ENCODE measurements at places on chromosomes 2 and 18.

DNA sequence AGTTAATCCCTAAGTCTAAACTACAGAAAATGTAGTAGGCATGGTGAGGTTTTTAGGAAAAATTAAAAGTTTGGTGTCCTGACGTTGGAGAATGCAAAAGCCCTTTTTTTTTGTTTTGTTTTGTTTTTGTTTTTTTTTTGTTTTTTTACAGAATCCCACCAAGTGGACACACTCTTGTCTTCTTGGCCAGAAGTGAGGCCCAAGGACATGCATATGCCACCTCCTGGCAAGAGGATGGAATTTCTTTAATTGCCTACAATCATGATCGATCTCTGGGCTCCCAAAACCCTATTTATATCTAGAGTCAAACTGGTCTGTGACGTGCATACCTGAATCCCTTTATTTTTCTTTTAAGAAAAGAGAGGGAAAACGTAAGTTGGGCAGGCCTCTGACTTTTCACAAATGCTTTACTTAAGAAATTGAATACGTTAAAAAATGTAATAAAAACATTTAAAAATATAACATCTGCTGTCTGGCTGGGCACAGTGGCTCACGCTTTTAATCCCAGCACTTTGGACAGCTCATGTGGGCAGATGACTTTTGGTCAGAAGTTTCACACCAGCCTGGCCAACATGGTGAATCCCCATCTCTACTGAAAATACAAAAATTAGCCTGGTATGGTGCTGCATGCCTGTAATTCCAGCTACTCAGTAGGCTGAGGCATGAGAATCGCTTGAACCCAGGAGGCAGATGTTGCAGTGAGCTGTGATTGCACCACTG lies 502.7 kb downstream of the CBLN2 start:
- DNase-seq, result no peak

DNA sequence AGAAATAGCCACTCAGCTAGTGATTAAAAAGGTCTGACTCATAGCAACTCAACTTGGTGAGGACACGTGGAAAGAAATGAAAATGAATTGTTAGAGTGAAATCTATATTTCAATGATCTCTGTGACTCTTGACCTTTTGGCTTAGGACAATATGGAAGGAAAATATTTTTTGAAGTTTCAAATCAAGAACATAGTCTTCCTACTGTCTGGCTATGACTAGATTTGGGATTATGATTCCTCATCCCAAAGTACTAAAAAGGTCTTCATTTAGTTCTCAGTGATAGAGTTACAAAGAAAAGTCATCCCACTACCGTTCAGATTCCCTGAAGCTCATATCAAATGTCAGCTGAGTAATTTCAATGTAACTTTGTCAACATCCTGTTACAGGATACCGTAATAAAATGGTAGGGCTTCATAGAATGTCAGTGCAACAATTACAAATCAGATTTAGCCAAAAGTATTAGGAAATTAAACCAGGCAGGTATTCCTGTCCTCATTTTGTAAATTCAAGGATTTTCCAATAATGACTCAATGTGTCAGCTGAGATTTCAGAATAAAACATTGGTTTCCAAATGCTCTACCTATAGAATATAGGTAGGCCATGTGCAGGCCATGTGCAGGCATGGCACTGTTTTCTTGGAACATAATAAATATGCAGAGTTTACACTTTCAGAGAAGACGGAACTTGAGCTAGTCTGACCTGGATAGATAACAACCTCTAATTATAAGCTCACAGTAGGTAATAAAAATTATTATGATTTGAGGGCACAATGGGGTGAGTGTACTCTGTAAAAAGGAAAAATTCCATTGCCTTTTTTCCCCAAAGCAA lies 36.0 kb downstream of the ANKRD29 start:
- DNase-seq, result no peak

GRCh38 chr18:55088000-55088401 lies 128.7 kb upstream of the CCDC68 start:
- DNase-seq, result no peak

GRCh38 chr2:100527440-100528015 lies 35.3 kb upstream of the PDCL3 start:
- DNase-seq, result no peak

DNA sequence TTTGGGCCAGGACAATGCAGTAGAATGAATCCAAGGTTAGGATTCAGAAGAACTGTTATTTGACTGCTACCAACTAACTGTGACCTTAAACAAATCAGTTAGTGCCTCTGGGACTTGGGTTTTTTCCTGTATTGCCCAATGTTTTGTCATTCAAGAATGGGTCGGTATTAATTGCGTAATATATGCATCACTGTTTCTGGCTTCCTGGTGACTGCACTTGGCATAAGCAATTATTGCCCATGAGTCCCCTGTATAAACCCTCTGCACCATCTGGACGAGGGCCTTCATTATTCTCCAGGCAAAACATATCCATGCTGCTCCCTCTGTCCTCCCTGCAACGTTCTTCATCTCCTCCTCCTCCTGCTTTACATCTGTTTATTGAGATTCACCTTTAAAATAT lies 255.8 kb upstream of the LRRTM1 start:
- DNase-seq, result no peak

- no peak for DNase-seq
These were observed 839.4 kb upstream of the VRK2 start for GRCh38 chr2:57207191-57207590.

DNA sequence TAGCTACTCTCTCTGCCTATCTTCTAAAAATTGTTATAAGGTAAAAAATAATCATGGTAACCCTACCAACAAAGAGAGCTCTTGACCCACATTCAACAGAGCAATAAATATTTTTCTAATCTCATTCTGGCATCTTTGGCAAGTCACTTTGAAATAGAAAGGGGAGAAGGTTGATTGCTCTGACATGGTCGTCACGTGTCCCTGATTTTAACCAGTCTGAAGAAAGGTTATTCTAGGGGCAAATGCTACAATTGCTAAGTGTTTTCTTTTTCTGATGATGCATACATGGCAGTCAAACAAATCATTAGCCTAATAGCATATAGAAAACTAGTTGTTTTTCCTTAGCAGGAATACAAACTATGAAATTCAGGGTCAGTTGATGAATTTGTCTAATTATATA lies 153.3 kb upstream of the MAP3K20 start:
- DNase-seq, result no peak

- no peak for DNase-seq
These were observed 101.6 kb upstream of the FAM136A start for GRCh38 chr2:70403267-70404053.

GRCh38 chr2:21353879-21354679 lies 230.3 kb downstream of the TDRD15 start:
- DNase-seq, result no peak

DNA sequence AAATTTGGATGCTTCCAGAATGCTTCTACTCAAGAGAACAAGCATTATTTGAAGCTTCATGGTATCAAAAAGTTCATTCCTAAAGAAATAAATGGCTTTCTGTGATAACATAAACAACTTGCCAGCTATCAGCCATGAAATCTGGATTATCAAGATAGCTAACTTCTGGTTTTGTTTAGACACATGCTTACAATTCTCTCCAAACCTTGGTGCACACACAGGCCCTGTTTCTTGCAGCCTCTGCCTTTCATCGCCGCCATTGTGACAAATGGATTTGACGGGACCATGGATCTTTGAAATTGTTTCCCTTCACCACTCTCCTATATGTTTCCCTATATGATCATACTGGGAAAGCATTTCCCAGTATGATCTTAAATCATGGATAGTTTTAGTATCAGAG lies 47.9 kb upstream of the CABLES1 start:
- DNase-seq, result no peak

DNA sequence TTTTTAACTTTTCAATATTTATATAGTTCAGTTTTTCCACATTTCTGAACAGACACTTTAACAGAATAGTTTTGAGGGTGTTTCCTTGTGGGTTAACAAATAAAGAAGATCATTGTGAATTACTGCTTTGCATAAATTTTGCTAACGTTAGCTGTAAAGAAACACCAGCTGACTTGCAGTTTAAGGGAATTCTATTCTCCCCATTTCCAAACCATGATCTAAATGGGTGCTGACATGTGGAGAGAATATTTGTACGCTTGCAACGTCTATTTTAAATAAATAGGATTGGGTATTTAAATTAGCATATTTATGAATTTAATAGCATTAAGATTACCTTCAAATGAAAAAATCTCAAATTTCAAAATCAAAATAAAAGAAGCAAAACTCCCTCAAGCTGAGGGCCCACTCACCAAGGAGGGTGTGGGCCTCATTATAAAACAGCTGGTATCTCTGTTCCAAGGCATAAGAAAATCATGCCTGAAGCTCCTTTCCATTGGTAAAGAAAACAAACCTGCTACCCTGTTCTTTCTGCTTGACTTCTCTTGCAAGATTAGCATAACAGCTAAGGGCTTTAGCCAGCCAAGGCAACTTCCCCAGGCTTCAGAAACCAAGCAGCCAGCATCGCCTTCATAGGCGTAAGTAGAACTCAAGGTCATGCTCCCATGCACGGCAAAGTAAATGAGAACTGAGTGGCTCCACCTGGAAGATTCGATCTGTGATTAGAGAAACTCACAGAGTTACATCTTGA lies 3.2 kb downstream of the MRO start:
- no peak for DNase-seq

DNA sequence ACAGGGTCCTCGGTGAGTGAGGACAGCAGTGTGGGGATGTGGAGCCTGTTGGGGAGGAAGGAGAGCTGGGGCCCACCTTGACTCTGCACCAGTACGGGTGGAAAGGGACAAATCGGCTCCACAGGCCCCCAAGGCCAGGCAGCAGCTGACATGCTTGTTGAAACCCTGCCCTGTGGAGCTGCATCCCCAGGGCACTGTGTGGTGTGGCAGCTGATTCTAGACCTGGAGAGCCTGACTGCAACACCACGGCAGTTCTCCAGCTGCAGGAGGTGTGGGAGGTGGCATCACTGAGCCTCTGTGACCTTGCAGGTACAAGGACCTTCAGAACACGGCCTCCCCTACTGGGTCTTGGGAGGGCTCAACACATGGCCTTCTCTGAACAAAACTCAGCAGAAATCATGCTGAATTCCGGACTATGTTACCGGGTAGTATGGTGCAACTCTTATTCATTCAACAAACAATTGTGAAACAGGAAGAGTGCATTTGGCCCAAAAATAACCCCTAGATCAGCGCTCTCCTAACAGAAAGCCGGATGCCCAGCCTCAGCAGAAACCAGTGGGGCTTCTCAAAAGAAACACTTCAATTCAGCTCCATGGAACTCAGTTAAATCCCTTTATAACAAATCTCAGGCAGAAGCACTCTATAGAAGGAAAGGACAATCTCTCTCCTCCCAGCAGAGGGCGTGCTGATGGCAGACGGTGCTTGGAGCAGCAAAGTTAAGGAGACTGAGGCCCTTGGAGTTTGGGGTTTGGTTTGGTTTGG lies 104.4 kb upstream of the SALL3 start:
- DNase-seq, result no peak

DNA sequence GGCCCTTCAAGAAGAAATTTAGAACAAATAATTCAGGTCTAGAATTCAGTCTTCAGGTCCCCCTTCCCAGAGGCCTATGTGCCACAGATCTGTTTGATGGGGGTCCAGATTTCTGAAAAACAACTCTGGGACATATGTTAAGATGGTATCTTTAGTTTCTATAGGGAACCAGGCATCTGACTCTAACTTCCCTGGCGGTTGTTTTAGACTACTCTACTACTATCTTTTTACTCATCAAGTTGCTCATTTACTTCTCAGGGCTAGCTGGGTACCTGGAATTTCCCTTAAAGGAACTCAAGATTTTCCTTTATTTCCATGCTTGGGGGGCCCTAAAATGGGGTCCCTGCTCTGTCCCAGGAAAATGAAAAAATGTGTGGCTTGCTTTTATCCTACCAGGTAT lies 114.7 kb upstream of the RAB6C start:
- no peak for DNase-seq

DNA sequence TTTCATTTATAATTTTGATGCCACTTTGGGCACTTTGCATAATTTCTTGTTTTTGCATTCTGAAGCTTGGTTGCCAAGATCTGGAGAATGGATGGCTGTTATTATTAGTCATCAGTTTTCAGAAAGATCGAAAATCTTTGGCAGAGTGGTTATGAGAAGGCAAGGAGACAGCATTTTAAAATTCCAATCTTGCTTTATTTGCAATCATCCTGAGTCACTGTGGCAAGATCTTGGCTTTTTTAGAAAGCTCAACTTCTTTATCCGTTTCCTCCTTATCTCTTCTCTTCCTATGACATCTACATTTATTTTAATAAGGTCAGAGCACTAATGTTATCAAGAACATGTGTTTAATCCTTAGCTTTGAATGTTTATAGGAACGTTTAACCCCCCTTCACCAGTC lies 31.1 kb upstream of the EIF2AK3 start:
- DNase-seq, result no peak

GRCh38 chr18:74645679-74646078 lies 48.0 kb downstream of the ZNF407 start:
- no peak for DNase-seq

GRCh38 chr2:45263147-45263546 lies 253.9 kb upstream of the SIX2 start:
- no peak for DNase-seq

GRCh38 chr18:7152440-7152839 lies 34.8 kb upstream of the LAMA1 start:
- no peak for DNase-seq

DNA sequence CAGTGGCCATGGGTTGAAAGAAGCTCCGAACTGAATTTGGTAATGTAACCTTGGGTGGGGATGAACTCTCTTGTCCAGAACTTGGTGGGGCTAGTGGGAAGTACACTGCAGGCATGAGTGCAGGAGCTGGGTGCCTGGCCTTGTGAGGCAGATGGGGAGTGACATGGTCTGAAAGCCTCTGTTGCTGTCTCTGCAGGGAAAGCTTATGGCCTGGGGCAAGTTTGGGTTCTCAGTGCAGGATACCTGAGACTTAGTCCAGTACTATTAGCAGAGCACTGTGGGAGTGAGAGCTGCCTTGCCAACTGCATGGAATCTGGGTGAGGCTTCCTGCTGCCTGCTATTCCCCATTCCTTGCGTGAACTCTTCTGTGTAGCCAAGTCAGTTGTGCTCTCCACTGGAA lies 1620.9 kb upstream of the NXPH2 start:
- DNase-seq, result no peak

DNA sequence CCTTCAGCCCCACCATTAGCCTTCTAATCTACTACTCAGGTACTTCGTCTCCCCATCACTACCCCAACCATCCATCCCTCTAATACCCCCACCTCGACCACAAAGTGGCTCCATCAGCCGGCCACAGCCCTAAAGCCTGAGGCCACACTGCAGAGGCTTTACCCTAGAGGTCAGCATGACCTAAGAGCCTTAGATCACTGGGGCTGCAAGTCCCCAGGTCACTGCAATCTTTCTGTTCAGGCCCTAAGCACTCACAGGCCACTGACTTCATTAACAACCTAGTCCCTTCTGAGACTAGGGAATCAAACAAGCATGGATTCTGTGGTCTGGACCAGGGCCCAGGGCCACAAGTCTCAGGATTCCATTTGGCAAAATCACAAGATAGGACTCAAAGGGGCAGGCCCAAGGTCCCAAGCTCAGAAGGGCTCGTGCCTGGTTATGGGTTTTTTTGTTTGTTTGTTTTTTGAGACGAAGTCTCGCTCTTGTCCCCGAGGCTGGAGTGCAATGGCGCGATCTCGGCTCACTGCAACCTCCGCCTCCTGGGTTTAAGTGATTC lies 37.0 kb upstream of the PKDCC start:
- no peak for DNase-seq

GRCh38 chr2:1516798-1517060 lies 103.5 kb downstream of the TPO start:
- no peak for DNase-seq

Measured in activated effector memory CD4-positive, alpha-beta T cell treated with Interleukin-2 at 50 U/mL for 16 hours (primary cell).